ENCODE measurements at places on chromosomes 13 and 19. TPM values are rescaled to one million over a fixed set of nuclear protein-coding genes. Genes with fewer than 3 reads are reported as not detected.

GRCh38 chr13:113598481-113598880 is 13.9 kb downstream of the TFDP1 start:
- DNase-seq: no peak

DNA sequence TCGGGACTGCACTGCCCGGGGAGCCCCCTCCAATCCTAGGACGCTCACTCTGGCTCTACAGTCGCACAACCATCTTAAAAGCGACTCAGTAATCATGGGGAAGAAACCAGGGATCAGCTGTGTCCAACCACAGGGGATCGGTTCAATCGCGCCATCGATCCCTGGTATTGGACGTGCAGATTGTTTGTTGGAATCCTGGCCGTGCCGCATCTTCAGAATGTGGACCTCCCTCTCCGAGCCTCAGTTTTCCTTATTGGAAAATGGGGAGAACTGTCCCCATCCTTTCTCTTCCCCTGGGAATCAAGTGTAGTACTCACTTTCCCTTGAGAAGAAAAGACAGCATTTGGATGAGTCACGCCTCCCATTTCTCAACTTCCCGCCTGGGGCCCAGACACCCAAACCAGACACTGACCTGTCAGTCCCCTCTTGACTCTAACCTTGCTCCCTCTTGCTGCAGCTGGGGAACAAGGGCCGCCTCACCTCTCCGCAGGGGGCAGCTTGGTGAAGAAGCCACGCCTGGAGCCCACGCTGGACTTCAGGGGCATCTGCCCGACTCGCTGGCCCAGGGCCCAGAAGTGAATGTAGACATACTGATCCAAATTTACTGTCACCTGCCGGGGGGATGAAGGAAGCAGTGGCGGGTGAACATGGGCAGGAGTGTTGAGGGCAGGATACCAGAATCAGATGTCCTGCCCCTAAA is 17.6 kb downstream of the EMP3 start:
- DNase-seq: no peak

DNA sequence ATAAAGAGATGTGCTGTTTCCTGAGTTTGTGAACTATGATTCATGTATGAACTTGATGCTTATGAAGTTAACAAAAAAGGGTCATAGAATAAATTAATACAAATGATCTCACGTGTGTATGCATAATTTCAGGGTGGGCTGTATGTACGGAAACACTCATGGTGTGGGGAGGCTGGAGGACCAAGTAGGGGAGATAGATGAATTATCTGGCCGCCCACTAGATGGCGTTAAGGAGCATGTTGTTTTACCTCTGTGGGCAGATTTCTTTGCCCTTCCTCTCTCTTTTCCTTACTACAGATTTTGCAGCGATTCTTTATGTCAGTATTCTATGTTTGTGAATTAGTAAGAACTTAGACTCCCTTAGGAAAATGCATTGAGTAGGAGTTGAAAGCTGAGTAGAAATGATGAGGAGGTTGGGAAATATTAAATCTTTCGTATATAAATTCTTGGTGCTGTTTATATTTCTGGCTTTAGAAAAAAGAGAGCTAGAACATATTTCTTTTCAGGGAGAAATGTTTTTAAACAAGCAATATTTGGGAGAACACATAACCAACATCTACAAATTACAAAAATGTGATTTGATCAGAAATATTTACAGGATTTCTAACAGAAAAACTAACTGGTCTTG is 47.4 kb upstream of the TMTC4 start:
- peak; percentile 83 for DNase-seq

Gene FREM2
- total RNA-seq: 0.05 TPM

- no peak for DNase-seq
Measured at GRCh38 chr19:49129238-49129583, 9.9 kb downstream of the PPFIA3 start.

DNA sequence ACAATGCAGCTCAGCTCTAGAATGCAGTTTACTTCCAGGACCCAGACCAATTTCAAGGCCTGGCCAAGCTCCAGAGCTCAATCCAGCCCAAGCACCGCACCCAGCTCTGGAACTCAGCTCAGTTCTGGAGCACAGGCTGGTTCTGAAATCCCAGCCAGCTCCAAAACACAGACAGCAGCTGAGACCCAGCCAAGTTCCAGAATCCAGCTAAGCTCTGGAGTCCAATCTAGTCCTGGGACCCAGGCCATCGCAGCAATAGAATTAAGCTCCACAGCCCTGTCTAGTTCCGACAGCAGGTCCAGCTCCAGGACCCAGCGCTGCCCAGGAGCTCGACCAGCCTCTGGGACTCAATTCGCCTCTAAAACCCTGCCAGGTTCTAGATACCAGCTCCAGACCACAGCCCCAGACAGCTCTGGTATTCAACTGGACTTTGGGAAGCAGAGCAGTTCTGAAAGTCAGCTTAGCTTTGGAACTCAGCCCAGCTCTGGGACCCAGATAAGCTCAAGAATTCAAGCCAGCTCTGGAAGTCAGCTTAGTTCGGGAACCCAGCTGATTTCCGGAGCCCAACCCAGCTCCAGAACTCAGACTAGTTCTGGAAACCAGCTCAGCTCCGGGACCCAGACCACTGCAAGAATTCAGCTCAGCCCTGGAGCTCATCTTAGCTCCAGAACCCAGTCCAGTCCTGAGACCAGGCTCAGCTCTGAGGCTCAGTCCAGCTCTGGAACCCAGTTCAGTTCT is 6.8 kb downstream of the GIPC3 start:
- DNase-seq: no peak

- DNase-seq: no peak
Measured at GRCh38 chr19:30061223-30062064, 119.4 kb downstream of the URI1 start.

DNA sequence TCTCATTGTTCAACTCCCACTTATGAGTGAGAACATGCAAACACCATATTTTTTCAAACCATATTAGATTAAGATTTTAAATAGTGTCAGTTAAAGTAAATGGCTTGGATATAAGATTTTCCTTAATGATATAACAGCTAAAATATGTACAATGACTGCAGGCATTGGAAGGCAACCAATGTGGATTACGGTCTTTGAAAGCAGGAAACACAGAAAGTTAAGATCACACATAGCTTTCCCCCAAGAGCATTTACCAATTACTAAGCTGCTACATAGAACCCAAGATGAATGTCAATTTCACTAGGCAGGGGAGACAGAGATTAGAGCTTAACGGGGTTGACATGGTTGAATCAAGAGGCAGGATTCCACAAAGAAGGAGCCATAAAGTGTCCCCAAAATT is 173.2 kb upstream of the TRPC4 start:
- no peak for DNase-seq

- no peak for DNase-seq
Measured at GRCh38 chr13:21567714-21568113, 36.3 kb downstream of the MICU2 start.

Gene FPR1
- not detected for total RNA-seq

DNA sequence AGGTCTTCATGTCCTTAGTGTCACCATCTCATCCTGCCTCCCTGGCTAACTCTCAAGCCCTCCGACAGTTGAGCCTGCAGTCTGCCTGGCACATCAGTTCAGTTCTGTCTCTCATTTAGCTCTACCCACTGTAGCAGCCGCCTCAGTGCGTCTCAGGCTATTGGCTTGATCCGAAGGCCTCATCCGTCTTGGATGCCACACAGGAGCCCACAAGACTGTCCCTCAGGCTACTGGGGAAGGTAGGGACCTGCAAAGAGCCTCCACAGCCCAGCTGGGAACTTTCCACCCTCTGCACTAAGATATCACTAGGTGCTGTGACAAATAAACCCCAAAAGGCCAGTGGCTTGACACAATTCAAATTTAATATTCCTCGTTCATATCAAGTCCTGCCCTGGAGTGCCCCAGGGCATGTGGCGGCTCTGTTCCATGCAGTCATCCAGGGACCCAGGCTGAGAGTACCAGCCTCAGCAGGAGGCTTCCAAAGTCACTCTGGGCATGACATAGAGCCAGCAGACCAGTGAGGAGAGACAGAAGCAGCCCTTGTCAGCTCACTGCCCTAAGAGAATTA is 5.7 kb downstream of the VSTM2B start:
- DNase-seq: no peak

Gene ZNF653
- total RNA-seq: 21.6 TPM

DNA sequence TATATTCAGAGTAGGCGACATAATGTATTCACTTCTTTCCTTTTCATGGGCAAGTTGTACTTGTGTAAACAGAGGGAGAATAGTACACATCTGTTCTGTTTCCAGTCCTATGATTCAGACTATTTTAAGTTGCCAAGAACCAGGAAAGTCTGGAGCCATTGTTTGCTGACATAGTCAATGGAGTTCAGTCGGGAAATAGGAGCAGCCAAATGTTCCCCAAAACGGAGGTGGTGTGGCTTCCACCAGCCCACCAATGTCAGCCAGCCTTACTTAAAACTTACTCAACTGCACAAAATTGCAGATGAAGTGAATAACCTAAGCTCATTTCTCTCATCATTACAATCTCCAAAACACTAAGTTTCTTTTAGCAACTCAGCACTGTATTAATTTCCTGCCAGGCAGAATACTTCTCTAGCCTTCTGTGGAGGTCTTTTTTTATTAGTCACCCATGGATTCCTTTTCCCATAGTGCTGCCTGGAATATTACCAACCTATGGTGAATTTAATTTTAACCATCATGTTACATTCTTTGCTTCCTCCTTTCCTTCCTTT is 22.3 kb upstream of the CSNK1A1L start:
- DNase-seq: no peak

GRCh38 chr13:95275322-95276036 is 25.8 kb downstream of the ABCC4 start:
- DNase-seq: no peak

GRCh38 chr19:21463449-21464105 is 41.8 kb upstream of the ZNF429 start:
- DNase-seq: peak; percentile 66

GRCh38 chr13:106295971-106296370 is 239.5 kb downstream of the EFNB2 start:
- no peak for DNase-seq

DNA sequence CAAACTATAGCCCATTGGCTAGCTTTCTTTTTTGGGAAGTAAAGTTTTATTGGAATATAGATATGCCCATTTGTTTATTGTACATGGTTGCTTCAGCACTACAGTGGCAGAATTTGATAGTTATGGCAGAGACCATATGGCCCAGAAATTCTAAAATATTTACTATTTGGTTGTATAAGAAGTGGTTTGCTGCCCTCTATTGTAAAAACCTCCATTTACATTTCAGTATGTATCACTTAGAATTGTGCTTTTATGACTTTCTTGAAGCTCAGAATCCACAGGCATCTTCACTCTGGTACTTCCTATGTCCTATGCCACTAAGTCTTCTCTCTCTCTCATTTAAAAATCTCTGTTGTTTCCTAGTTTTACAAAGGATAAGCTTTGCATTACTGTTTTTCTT is 37.7 kb downstream of the DLEU7 start:
- DNase-seq: no peak

Gene PRRG2
- 1.0 TPM for total RNA-seq

DNA sequence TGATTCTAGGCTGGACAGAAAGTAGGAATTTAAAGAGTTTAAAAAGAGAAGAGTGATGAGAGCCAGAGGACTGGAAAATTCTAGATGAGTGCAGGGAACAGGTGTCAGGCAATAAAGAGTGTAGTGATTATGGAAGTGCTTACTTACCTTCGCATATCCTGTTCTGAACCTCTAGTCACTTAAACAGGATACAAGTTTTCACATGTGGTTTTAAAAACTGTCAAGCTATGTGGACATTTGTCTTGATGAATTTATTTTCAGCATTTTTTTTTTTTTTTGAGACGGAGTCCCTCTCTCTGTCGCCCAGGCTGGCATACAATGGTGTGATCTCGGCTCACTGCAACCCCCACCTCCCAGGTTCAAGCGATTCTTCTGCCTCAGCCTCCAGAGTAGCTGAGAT is 34.3 kb upstream of the IL17D start:
- peak; percentile 26 for DNase-seq

GRCh38 chr19:12790628-12791344 is 500 bp upstream of the JUNB start:
- peak; percentile 76 for DNase-seq

- no peak for DNase-seq
Measured at GRCh38 chr19:55679343-55680257, 4.6 kb downstream of the EPN1 start.

- no peak for DNase-seq
Measured at GRCh38 chr13:57553932-57554331, 77.6 kb upstream of the PCDH17 start.

DNA sequence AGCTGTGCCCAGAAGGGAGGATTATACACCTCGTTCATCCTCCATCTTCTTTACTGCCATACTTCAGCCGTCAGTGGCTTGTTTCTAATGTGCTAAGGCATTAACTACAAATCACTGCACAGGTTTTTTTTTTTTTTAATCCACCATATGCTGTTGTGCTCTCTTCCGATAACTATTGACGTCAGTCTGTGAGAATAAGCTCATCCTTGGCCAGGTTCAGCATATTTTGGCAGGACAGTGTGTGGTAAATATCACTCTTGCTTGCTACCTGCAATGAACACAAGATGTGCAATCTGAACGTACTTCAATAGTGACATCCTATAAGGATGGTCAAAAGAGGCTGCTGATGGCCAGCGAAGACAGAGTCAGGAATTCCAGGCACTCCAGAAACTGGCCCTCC is 2030.7 kb upstream of the PCDH20 start:
- DNase-seq: no peak

- DNase-seq: no peak
Measured at GRCh38 chr13:112880221-112880641, 88.8 kb upstream of the MCF2L start.

Gene NFIX
- 8.3 TPM for total RNA-seq

Gene TLE6
- 1.1 TPM for total RNA-seq

GRCh38 chr19:53580871-53581835 is 43.2 kb downstream of the ZNF331 start:
- no peak for DNase-seq

GRCh38 chr13:89066868-89067466 is 1395.8 kb downstream of the SLITRK5 start:
- peak; percentile 72 for DNase-seq

DNA sequence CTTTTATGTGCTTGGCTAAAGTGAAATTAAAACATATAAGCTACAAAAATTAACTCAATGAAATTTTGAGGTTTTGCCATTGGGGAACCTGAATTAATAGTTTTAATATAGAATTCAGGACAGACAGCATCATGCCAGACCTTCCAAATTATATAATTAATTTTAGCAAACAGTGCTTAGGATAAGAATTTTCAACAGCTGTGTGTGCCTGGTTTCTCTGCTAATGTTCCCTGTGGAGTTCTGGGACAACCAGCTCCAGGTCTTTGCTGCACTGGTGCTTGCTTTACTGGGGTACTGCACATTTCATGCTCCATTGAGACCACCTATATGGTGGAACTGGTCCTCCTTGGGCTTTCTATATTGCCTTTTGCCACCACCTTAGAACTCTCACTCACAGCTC is 199.5 kb downstream of the NDFIP2 start:
- DNase-seq: no peak

GRCh38 chr13:40911341-40911740 is 107.8 kb downstream of the ELF1 start:
- no peak for DNase-seq
